Naive thymus-derived CD8-positive, alpha-beta T cell (primary cell): ENCODE measurements at places on chromosomes 3 and 15.

DNA sequence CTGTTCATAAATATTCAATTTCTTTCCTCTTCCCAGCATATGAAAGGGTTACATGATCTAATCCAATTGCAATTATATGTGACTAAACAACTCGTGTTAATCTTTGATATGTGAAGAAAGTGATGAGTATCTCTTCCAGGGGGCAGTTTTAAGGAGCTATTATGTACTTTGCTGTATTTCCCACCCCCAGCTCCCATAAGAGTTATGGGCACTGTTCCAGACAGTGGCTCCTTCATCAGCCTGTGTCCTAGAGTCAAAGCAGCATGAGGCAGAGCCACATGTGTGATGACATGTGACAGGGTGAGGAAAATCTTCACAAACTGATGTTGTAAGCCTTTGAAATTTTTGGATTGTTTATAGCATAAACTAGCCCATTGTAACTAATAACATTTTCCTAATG, 315.4 kb downstream of the DIPK2A start:
- no peak for DNase-seq
- no peaks in the 10 kb centered on the region for H3K36me3 ChIP-seq
- H3K27ac ChIP-seq, result no peak overlapping the region
- H3K4me3 ChIP-seq, result no peak overlapping the region

GRCh38 chr3:8563597-8563996, 62.0 kb downstream of the LMCD1 start:
- no peak overlapping the region for H3K27ac ChIP-seq
- no peak for DNase-seq
- H3K27me3 ChIP-seq, result peaks cover 3% of the 10 kb centered on the region
- no peaks in the 10 kb centered on the region for H3K4me1 ChIP-seq
- no peak overlapping the region for H3K4me3 ChIP-seq

- no peak overlapping the region for H3K4me3 ChIP-seq
- no peak for DNase-seq
- no peak overlapping the region for H3K27ac ChIP-seq
- H3K27me3 ChIP-seq, result no peaks in the 10 kb centered on the region
- H3K4me1 ChIP-seq, result no peaks in the 10 kb centered on the region
Measured at GRCh38 chr3:35042210-35042991, 596.9 kb upstream of the ARPP21 start.

DNA sequence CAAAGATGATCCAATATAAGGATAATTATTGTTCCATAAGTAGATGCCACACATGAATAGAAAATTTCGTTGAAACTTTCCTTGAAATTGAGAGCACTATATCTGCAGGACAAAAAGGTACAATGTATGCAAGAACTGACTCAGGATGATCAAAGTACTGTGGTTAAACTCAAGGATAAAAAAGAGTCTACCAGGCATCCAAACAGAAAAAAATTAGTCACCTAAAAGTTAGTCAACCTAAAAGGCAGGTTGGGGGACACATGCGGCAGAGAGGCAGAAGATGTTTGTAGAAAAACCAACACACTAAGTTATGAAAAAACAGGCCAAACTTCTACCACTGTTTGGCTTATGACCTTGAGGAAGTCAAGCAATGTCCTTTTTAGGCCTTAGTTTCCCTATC, 68.7 kb downstream of the GSK3B start:
- H3K4me1 ChIP-seq, result peaks cover 37% of the 10 kb centered on the region
- no peak for DNase-seq
- H3K4me3 ChIP-seq, result peak overlapping the region; percentile 24
- no peaks in the 10 kb centered on the region for H3K27me3 ChIP-seq

- no peak overlapping the region for H3K4me3 ChIP-seq
- H3K27me3 ChIP-seq, result peaks cover 12% of the 10 kb centered on the region
- H3K4me1 ChIP-seq, result peaks cover 3% of the 10 kb centered on the region
- H3K36me3 ChIP-seq, result no peaks in the 10 kb centered on the region
Measured at GRCh38 chr15:39124155-39124552, 456.7 kb upstream of the THBS1 start.

GRCh38 chr3:56833022-56833421, 31.3 kb upstream of the ARHGEF3 start:
- peaks cover 13% of the 10 kb centered on the region for H3K36me3 ChIP-seq
- DNase-seq, result no peak
- no peak overlapping the region for H3K27ac ChIP-seq
- no peak overlapping the region for H3K4me3 ChIP-seq

DNA sequence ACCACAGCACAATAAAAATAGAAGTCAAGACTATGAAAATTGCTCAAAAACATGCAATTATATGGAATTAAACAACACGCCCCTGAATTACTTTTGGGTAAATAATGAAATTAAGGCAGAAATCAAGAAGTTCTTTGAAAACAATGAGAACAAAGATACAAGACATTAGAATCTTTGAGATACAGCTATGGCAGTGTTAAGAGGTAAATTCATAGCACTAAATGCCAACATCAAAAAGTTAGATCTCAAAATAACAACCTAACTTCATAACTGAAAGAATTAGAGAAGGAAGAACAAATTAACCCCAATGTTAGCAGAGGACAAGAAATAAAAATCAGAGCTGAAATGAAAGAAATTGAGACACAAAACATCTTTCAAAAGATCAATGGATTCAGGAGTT, 86.6 kb upstream of the UBP1 start:
- DNase-seq, result no peak
- no peak overlapping the region for H3K27ac ChIP-seq
- no peaks in the 10 kb centered on the region for H3K27me3 ChIP-seq
- peaks cover 85% of the 10 kb centered on the region for H3K36me3 ChIP-seq
- H3K4me3 ChIP-seq, result no peak overlapping the region

DNA sequence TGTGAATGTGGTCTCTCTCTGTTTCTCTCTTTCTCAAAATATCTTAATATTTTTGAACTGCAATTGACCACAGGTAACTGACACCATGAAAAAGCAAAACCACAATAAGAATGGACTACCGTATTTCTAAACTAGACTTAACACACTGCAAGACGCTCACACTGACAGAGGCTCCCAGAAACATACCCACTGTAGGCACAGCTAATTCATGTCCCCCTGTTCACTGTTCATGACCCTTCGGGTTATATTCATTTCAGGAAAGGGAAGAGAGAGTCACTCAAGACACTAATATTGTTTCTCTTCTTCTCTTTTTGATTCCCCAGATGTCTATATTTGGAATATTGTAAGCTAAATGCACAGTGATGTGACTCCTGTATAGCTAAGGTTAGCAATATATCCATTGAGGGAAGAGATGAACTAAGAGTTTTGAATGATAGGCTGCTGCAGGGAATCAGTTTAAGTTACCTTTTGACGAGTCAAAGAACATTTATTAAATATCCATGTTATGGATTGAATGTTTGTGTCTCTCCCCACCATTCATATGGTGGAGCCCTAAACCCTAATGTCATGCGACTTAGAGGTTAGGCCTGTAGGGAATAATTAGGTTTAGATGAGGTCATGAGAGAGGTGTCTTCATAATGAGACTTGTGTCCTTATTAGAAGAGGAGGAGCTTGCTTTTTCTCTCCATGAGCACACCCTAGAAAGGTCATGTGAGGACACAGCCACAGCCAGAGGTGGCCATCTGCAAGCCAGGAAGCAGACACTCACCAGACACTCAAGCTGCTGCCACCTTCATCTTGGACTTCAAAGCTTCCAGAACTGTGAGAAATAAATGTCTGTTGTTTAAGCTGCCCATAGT, 216.6 kb upstream of the GRM7 start:
- H3K27ac ChIP-seq, result no peak overlapping the region
- DNase-seq, result no peak
- H3K4me1 ChIP-seq, result no peaks in the 10 kb centered on the region
- H3K4me3 ChIP-seq, result no peak overlapping the region
- H3K27me3 ChIP-seq, result no peaks in the 10 kb centered on the region

- H3K36me3 ChIP-seq, result peaks cover 28% of the 10 kb centered on the region
- peaks cover 26% of the 10 kb centered on the region for H3K4me1 ChIP-seq
- DNase-seq, result peak; percentile 73
Measured at GRCh38 chr15:38563723-38564519, 693 bp downstream of the RASGRP1 start.

GRCh38 chr3:116165135-116165534, 280.2 kb downstream of the LSAMP start:
- H3K36me3 ChIP-seq, result no peaks in the 10 kb centered on the region
- no peaks in the 10 kb centered on the region for H3K4me1 ChIP-seq
- H3K27me3 ChIP-seq, result no peaks in the 10 kb centered on the region
- H3K27ac ChIP-seq, result no peak overlapping the region

GRCh38 chr15:36903195-36903594, 197.2 kb downstream of the MEIS2 start:
- H3K36me3 ChIP-seq, result no peaks in the 10 kb centered on the region
- H3K27ac ChIP-seq, result no peak overlapping the region

DNA sequence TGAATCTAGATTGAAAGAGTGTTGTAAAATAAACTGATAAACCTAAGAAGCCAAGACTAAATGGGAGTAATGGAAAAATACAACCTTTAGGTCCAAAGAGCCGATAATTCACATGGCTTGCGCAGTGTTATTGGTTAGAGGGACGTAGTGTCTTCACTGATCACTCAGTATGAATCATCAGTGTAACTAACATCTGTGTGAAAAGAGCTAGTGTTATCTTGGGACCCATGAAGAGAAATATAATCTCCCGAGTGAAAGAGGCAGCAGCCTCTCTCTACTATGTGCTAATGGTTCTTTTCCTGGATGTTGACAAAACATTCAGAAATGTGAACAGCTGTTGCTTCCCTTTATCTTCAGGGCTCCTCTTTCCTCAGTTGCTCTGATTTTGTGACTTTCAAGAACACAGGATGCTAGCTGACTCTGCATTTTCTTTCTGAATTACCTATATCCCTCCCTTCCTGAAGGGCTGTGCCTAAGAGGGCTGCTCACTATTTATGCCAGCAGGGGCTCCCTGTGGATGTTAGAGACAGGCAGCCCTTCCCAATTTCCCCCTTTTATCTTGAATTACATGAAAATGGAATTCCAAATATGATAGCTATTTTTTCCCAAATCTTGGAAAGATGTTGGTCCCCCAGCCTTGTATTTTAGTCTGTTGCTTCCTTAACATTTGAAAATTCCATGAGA, 128.8 kb downstream of the GRM7 start:
- no peaks in the 10 kb centered on the region for H3K36me3 ChIP-seq
- no peaks in the 10 kb centered on the region for H3K4me1 ChIP-seq
- H3K4me3 ChIP-seq, result no peak overlapping the region

DNA sequence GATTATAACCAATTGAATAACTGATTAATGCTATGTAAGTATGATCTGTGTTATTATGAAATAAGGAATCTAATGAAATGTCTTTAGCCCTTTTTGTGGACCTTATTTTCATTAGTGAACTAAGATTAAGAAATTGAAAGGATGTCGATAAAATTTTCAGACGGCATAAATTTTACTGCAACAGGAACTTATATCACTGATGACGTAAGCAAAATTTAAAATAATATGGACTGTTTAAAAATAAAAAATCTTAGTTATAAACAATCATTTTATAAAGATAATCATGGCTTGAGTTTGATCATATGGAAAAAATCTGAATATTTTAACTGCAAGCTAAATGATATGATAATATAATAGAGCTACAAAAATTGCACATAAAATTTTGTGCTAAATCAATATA, 112.7 kb downstream of the SPATA16 start:
- no peak for DNase-seq
- no peak overlapping the region for H3K27ac ChIP-seq
- H3K27me3 ChIP-seq, result no peaks in the 10 kb centered on the region
- no peak overlapping the region for H3K4me3 ChIP-seq
- no peaks in the 10 kb centered on the region for H3K36me3 ChIP-seq

GRCh38 chr3:41369838-41370237, 170.5 kb downstream of the CTNNB1 start:
- H3K4me3 ChIP-seq, result no peak overlapping the region
- H3K27me3 ChIP-seq, result no peaks in the 10 kb centered on the region
- H3K27ac ChIP-seq, result no peak overlapping the region
